ENCODE measurements at places on chromosomes 2 and 18.

- DNase-seq = no peak
Measured at GRCh38 chr2:44055229-44055628, 59.4 kb upstream of the LRPPRC start.

- DNase-seq = no peak
Measured at GRCh38 chr2:178787934-178788333, 19.3 kb downstream of the TTN start.

DNA sequence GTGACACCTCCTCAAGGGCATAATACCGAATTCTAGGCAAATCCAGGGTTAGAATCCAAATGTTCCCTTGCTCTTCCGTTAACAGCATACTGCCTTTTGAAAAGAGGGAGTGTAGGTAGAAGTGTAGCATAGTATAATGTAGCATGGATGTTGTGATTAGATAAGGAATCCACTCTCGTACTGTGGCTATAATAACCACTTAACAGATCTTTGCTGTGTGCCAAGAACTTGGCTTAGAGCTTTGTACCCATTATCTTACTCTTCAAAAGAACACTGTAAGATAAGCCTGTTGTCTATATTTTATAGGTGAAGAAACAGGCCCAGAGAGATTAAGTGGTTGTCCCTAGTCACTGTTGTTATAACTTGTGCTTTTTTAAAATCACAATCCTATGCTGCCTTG, 24.2 kb downstream of the WDR75 start:
- DNase-seq = no peak

DNA sequence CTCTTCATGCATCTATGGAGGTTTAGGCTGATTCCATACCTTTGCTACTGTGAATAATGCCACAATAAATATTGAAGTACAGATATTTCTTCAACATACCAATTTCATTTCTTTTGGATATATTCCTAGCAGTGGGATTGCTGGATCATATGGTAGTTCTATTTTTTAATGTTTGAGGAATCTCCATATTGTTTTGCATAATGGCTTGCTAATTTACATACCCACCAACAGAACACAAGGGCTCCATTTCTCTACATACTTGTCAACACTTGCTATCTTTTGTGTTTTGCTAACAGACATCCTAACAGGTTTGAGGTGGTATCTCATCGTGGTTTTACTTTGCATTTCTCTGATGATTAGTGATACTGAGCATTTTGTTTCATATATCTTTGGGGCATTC, 253.2 kb downstream of the ZNF804A start:
- no peak for DNase-seq

GRCh38 chr2:236568922-236569572, 578 bp upstream of the ACKR3 start:
- no peak for DNase-seq

DNA sequence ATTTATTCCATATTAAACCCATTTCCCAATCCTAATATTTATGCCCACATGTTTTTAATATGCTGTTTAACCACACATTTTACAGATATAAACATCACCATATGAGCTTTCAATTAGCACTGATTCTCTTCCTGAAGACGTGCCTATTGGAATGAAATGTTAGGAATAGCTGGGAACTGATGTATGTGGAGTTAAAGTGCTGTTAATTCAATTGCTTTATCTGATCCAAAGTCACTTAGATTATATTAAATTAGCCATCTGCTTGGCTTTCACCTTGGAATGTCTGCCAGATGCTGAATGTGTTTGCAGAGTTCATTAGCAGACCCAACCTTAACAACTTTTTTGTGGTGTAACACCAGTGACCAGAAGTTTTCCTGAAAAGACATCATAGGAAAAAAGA, 942.9 kb upstream of the KLHL29 start:
- no peak for DNase-seq

GRCh38 chr2:46800625-46801349, 114.8 kb downstream of the MCFD2 start:
- DNase-seq = no peak

Data from LHCN-M2 (cell line).